T-cell (primary cell): ENCODE measurements at places on chromosomes 3 and 15.

- DNase-seq, result no peak
Measured at GRCh38 chr3:15977598-15978232, 179.9 kb upstream of the ANKRD28 start.

DNA sequence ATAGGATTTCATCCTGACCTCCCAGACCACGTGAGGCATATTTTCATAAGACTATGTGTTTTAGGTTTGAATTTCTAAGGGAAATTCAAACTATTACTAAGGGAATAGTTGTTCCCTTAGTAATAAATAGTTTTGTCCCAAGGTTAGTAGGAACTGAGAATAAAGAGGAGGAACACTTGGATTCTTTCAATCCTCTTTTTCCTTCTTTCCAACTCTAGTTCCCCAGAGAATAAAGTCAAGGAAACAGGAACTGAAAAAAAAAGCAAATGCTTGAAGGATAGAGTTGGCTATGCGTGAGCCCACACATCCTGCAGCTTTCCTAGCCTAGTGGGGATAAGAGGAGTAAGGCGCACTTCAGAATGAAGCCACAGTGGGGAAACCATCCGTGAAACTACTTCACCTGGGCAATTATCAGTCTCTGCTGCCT is 312.1 kb upstream of the TGFBR2 start:
- DNase-seq, result no peak

DNA sequence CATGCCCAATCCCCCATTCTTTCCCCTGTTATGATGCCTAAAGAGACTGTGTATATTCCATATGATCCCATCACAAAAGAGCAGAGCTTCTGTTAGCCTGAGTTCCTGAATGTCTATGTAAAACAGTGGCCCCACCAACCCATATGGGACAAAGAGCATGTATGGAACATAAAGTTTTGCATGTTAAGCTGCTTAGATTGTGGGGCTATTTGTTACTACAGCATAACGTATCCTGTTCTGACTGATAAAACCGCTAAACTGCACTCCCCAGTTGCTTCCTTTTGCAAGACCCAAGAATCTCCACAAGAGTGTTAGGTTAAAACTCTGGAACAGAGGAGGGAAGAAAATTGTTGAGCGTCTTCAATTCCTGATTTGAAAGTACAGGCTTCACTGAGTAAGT is 154.8 kb downstream of the ALDH1A2 start:
- DNase-seq, result no peak

GRCh38 chr3:55330756-55331155 is 156.3 kb downstream of the WNT5A start:
- no peak for DNase-seq

GRCh38 chr3:51928438-51928837 is 13.3 kb downstream of the RRP9 start:
- DNase-seq, result no peak

DNA sequence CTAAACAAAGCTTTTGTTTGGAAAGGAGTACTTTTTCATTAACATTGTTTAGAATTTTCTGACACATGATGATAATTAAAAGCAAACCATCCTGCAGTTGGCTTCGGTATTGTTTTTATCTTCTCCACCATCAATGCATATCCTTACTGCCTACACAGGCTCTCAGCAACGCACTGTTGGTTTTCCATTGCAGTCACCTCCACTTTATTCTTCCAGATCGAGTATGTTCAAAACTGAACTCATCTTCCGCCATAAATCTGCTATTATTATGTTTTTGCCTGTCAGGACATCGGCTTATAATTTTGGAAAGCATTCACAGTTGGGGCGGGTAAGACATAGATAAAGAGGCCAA is 589 bp upstream of the SENP5 start:
- no peak for DNase-seq

DNA sequence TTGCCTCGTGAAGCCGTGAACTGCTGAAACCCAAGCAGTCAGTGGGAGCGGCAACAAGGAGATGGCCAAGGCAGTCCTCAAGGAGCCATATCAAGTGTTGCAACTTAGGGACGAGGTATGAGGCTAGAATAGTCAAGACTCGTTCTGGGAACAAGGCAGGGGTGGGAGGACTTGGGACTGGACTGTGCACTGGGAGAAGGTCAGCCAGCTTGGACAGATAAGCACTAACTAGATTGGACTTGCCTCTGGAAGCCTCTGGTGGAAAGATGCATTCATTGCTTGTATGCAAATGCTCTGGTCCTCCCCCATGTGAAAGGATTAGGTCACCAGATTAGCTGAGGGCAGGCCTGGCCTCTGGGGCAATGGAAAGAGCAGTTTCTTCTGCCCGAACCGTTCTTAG is 123.3 kb upstream of the CTNNB1 start:
- no peak for DNase-seq

GRCh38 chr3:13786811-13787210 is 93.1 kb downstream of the WNT7A start:
- no peak for DNase-seq

- DNase-seq, result no peak
Measured at GRCh38 chr15:75841626-75842025, 1.6 kb upstream of the UBE2Q2 start.

DNA sequence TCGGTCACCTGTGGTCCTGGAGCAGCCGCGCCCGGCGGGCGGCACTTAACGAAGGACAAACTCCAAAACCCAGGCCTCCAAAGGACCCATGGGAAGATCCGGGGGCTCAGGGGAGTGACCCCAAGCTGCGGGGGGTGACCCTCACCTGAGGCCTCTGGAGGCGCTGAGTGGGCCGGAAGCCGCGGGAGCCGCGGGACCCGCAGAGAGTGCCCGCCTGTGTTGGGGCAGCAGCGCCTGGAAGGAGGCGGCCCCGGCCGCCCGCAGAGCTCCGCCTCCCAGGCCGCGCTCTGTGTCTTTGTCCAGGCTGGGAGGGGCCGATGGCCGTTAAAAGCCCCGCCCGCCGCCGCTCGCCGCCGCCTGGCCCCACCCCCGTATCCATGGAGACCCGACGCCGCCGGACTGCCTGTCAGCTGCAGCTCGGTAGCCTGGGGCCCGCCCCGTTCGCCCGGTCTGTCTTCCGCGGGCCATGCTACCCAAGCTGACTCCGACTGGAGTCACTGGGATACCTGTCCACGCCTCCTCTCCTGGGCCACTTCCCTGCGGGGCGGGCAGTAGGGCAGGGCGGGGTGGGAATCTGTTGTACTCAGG is 15.3 kb upstream of the FANCD2 start:
- peak; percentile 62 for DNase-seq

DNA sequence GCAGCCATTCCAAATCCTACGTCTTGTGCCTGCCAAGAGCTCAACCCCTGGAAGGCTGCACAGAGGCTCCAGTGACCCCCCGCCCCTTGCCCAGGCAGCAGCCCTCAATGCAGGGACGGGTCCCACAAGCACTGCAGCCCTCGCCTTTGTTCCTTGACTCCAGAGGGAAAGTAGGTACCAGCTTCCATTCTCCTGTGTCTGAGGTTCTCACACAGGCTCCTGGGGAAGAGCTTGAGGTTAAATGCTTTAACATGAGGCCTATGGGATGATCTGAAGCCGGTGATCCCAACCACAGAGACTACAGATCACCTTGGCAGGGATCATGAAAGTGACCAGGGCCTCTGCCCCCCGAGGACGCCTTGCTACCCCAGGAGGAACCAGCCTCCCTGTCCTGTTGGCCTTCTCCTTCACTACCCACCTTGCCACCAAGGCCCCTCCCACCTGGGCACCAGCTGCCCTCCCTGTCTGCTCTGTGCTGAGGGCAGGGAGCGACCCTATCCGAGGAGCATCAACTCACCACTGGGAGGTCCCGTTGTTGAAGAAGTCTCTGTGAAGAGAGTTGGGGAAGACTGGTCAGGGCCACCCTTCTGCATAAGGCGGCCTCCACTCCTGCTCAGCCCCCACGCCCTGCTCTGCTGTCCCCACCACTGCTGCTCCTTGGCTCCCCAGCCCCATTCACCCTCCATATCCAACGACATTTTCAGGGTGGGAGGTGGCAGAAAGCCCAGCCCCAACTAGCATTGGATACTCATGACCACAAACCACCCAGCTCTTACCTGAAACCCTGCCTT is 95.3 kb downstream of the SEC22A start:
- DNase-seq, result no peak

DNA sequence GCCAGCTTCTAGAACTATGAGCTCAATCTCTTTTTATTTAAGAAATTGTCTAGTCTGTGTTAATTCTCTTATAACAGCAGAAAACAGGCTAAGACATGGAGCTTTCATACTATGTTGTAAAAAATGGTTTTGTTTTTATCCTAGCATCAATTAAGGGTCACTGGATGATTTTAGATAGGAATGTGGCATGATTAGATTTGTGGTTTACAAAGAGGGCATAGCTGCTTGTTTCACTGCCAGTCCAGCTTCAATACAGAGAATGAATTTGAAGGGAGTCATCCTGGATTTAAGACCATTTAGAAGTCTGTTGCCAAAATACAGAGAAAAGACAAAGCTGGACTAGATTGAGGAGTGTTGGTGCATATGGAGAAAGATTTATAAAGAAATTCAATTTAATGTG is 532.6 kb upstream of the CCDC54 start:
- no peak for DNase-seq

GRCh38 chr3:27559835-27560234 is 75.7 kb upstream of the SLC4A7 start:
- DNase-seq, result no peak

DNA sequence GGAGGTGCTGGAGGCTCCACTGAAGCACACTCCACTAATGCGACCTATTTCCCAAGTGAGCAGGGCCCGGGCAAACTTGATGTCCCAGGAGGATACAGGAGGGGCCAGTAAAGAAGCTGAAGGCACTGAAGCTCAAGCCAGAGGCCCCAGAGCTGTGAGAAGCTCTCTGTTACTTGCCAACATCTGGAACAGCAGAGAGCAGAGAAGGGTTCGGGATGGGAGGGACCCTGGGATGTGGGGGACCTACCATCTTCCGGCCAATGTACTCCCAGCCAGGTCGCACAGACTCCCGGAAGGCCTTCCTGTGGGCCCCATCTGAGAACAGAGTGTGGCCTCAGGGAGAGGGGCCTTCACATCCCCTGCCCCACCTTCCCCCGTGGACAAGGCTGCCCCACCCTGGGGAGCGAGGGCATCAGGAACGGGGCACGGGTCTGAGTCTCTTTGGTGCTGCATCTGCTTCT is 3.1 kb downstream of the HHATL start:
- no peak for DNase-seq

DNA sequence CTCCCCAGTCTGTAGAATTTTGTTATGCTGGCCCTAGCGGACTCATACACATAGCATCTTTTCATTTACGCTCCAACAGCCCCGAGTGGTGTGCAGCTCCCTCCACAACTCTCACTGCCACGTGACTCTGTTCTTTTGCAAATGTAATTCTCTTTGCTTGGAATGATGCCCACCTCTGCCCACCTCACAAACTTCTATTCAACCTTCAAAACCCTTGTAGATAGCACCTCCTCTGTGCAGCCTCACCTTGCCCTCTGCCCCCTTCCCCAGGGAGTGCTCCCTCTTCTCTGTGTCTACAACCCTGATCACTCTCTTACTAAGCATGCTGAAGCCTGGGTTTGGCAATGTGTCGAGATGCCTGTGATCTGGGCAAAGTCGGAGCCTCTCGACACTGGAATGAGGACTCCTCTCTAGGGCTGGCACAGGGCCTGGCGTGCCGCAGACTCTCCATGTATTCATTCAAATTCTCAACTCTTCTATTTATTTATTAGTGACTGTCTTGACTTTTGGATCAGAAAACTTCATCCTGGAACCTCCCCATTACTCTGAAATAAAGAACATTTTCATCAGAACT is 73.5 kb downstream of the MGLL start:
- no peak for DNase-seq

DNA sequence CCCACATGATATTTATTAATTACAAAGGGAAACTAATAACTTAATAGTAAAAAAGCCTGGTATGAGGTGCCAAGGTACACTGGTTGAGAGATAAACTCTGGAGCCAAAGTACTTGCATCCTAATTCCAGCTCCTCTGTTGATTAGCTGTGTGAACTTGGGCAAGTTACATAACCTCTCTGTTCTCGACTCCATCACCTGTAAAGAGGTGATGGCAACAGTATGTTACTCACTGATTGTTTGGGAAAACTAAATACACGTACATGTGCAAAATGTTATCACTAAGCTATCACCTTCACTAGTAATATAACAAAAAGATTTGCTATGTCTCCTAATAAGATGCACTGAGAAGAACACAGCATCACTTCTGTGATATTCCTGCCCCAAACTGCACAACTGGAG is 206.4 kb downstream of the MEX3B start:
- no peak for DNase-seq

GRCh38 chr3:72341380-72341770 is 506.9 kb downstream of the SHQ1 start:
- DNase-seq, result no peak

DNA sequence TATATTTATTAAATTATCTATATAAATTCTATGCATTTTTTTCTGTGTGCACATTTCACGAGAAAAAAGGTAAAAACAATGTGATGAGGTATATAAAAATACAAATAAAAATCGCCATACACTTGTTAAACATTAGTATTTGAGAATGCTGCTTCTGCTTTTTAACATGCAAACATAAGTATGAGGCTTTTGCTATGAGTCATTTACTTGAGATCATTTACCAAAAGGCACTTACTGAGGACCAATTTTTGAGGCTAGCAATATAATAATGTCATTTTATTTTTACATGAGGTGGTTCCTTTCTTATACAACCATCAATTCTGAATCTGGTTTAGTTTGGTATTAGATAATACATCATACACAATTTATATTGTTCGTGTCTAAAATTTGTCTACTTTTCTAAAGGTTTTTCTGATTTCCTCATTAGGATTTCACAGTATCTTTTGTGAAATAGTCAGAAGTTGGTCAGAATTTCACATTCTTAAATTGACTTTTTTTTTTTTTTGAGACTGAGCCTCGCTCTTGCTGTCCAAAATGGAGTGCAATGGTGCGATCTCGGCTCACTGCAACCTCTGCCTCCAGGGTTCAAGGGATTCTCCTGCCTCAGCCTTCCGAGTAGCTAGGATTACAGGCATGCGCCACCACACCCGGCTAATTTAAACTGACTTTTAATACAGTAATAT is 25.6 kb downstream of the DCUN1D1 start:
- no peak for DNase-seq

DNA sequence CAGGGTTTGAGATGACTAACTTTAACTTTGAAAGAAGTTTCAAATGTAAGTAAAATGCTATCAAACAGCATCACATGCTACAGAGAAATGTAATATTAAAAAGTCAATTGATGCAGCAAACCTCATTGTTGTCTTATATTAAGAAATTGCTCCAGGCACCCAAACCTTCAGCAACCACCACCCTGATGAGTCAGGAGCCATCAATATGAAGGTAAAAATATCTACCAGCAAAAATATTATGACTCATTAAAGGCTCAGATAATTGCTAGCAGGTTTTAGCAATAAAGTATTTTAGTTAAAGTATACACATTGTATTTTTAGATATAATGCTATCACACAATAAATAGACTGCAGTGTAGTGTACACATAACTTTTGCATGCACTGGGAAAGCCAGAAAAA is 746.3 kb downstream of the ZPLD1 start:
- DNase-seq, result no peak

- DNase-seq, result no peak
Measured at GRCh38 chr15:25624504-25625177, 185.8 kb upstream of the UBE3A start.
